ENCODE measurements at places on chromosomes 13 and 19.

GRCh38 chr13:75139291-75139690, 342.7 kb downstream of the TBC1D4 start:
- no peak overlapping the region for H3K4me3 ChIP-seq
- H3K4me1 ChIP-seq = no peaks in the 10 kb centered on the region
- H3K27ac ChIP-seq = no peak overlapping the region

DNA sequence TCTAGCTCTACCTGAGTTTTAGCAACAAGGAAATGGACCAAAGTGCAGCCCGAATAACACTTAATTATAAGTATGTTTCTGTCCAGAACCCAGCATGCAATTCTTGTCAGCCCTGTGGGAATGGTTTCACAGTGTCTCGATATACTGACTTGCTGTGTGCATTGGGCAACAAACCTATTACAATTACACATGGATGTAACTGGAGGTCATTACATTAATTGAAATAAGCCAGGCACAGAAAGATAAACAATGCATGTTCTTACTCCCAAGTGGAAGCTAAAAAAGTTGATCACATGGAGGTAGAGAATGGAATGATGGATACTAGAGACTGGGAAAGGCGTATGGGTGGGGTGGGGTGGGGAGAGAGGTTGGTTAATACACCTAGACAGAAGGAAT, 5.1 kb upstream of the CYP2S1 start:
- H3K27ac ChIP-seq = no peak overlapping the region
- no peaks in the 10 kb centered on the region for H3K36me3 ChIP-seq
- peaks cover 7% of the 10 kb centered on the region for H3K4me1 ChIP-seq
- no peak for DNase-seq

DNA sequence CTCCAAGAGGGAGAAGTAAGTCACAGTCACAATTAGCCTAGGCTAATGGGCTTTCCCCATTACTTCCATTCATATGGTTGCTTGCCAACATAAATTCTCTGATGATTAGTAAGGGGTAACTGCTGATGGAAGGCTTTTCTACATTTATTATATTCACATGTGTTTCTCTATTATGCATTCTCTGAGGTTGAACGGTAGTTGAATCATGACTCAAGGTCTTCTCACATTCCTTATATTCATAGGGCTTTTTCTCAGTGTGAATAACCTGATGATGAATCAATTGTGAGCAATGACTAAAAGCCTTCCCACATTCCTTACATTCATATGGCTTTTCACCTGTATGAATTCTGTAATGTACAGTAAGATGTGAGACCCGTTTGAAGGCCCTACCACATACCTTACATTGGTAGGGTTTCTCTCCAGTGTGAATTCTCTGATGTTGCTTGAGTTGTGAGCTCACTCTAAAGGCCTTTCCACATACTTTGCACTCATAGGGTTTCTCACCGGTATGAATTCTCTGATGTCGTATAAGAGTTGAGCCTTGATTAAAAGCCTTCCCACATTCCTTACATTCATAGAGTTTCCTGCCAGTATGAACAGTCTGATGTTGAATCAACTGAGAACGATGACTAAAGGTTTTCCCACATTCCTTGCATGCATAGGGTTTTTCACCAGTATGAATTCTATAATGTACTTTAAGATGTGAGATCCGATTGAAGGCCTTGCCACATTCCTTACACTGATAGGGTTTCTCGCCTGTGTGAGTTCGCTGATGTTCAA, 9.3 kb downstream of the ZNF582 start:
- H3K27ac ChIP-seq = no peak overlapping the region
- no peaks in the 10 kb centered on the region for H3K4me1 ChIP-seq
- no peak for DNase-seq
- no peak overlapping the region for H3K4me3 ChIP-seq
- H3K36me3 ChIP-seq = peaks cover 13% of the 10 kb centered on the region
- no peaks in the 10 kb centered on the region for H3K27me3 ChIP-seq

DNA sequence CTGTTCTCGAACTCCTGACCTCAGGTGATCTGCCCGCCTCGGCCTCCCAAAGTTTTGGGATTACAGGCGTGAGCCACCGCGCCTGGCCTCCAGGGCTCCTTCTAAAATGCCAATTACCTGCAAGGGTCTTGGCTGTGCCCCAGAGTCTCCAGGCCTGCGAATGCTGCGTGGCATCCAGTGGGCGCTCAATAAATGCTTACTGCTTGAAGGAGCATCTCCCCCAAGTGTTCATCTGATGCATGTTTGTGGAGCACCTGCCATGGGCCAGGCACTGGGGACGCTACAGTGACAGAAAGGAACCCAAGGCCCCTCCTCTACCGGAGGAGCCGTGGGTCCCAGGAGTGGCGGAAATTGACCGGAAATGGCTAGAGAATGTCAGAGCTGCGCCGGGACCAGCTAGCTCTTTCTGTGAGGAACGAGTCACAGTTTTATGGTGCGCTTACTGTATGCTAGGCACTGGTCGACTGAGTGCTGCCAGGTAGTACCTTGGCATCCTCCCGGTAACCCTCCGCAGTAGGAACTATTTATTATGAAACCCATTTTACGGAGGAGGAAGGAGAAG, 14.2 kb downstream of the ANKRD24 start:
- no peak overlapping the region for H3K27ac ChIP-seq
- no peaks in the 10 kb centered on the region for H3K4me1 ChIP-seq
- H3K4me3 ChIP-seq = no peak overlapping the region
- peaks cover 63% of the 10 kb centered on the region for H3K27me3 ChIP-seq
- no peak for DNase-seq

GRCh38 chr13:46166947-46167610, 14.9 kb downstream of the LCP1 start:
- no peak for DNase-seq
- H3K27me3 ChIP-seq = no peaks in the 10 kb centered on the region
- H3K4me3 ChIP-seq = no peak overlapping the region
- peaks cover 71% of the 10 kb centered on the region for H3K4me1 ChIP-seq

DNA sequence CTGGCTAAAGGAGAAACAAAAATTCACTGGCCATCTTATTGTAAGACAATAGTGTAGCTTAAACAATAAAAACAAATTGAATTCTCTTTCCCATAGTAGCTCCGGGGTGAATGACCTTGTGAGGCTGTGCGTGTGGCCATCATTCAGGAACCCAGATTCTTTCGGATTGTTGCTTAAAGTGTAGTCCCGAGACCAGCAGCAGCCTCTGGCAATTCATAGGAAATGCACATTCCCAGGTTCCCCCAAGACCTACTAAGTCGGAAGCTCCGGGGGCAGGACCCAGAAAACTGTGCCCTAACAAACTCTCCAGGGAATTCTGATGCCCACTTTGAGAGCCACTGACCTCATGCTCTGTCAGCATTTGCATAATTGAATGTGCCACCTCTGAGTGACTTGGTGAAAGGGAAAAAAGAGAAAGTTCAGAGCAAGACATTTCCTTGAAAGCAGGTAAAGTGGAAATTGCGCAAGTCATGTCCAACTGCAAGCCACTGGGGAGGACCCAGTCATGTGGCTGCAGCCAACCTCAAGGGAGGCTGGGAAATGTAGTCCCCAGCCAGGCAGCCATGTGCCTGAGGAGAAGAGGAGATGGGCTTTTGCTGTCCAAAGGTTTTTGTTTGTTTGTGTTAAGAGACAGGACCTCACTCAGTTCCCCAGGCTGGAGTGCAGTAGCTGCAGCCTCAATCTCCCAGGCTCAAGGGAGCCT, 50.7 kb upstream of the PNMA8B start:
- DNase-seq = peak; percentile 67
- no peaks in the 10 kb centered on the region for H3K36me3 ChIP-seq
- H3K27ac ChIP-seq = no peak overlapping the region
- peak overlapping the region; percentile 30 for H3K4me3 ChIP-seq
- H3K4me1 ChIP-seq = peaks cover 6% of the 10 kb centered on the region
- no peaks in the 10 kb centered on the region for H3K27me3 ChIP-seq

DNA sequence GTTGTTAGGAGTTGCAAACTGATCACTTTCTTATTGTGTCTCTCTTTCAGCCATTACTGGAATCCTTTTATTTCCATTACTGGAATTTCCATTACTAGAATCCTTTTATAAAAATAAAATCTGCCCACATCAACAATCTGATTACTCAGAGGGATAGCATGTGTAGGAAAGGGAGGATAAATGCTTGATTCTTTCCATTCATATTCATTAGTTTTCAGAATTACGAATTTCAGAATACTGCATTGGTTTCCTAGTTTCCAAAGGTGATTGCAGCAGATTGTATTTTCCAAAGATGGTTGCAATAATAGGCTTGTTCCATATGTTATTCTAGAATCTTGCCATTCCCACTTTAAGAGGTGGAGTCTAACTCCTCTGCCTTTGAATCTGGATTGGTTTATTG, 37.1 kb downstream of the ZNF146 start:
- no peak overlapping the region for H3K27ac ChIP-seq
- H3K4me1 ChIP-seq = no peaks in the 10 kb centered on the region
- no peak overlapping the region for H3K4me3 ChIP-seq
- DNase-seq = no peak

GRCh38 chr19:48685583-48685982, 10.2 kb upstream of the FUT2 start:
- H3K4me1 ChIP-seq = no peaks in the 10 kb centered on the region
- H3K4me3 ChIP-seq = no peak overlapping the region
- no peak overlapping the region for H3K27ac ChIP-seq
- DNase-seq = no peak

GRCh38 chr19:48571378-48572162, 19.6 kb downstream of the SULT2B1 start:
- DNase-seq = peak; percentile 76
- H3K27me3 ChIP-seq = peaks cover 7% of the 10 kb centered on the region
- peak overlapping the region; percentile 41 for H3K27ac ChIP-seq
- H3K36me3 ChIP-seq = no peaks in the 10 kb centered on the region

DNA sequence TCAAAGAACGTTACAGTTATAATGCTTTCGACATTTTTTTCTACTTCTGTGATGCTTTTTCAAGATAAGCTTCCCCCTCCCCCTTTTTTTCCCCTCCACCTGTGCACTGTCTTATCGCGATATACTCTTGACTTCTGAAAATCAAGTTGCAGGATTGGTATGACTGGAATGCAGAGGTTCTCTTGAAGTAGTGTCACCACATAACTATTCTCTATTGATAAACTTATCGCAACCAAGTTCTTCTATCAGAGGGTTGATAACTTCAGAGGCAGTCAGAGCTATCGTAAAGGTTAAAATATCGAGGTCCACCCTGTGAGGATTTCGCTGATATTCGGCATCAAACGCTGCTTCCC, 820 bp downstream of the EID2 start:
- H3K27me3 ChIP-seq = no peaks in the 10 kb centered on the region
- H3K4me1 ChIP-seq = peaks cover 23% of the 10 kb centered on the region
- DNase-seq = no peak
- peak overlapping the region; percentile 79 for H3K4me3 ChIP-seq

DNA sequence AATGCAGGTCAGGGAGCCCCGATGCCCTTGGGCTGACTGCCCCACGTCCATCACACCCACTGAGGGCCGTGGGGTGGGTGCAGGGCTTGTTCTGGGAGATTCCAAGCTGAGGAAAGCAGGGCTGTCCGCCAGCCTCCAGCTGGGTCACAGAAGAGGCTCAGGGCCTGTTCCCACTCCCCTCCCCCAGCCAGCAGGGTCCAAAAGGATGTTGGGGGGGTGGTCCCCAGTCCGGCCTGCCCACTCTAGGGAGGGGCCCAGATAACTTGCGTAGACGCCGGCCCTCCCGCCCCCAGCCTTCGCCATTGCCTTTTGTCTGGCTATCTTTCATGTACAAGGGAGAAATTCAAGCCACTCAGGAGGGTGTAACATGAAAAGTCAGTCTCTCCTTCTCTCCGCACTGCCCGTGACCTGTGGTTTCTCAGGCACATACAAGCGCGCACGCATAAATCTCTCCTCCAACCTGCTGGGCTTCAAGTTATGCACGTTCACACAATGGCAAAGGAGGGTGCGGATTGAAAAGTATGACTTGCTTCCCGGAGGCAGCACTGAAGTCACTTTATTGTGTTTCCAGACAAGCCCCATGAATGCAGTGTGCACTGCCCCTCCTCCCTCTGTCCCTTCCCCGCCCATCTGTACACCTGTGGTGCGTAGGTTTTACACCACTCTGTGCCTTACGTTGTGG, 20.2 kb downstream of the CARM1 start:
- H3K27me3 ChIP-seq = no peaks in the 10 kb centered on the region
- no peak overlapping the region for H3K4me3 ChIP-seq
- H3K36me3 ChIP-seq = no peaks in the 10 kb centered on the region

DNA sequence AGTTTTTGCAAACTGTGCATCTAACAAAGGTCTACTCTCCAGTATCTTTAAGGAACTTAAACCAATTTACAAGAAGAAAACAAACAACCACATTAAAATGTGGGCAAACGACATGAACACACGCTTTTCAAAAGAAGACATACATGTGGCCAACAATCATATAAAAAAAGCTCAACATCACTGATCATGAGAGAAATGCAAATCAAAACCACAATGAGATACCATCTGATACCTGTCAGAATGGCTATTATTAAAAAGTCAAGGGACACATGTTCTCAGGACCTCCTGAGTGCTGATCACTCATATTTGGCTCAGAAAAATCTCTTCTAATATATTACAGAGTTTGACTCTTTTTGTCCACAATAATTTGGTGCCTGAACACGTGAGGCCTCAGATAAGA, 14.2 kb upstream of the LILRB1 start:
- H3K36me3 ChIP-seq = no peaks in the 10 kb centered on the region
- H3K27me3 ChIP-seq = no peaks in the 10 kb centered on the region
- no peaks in the 10 kb centered on the region for H3K4me1 ChIP-seq
- H3K27ac ChIP-seq = no peak overlapping the region
- DNase-seq = no peak

DNA sequence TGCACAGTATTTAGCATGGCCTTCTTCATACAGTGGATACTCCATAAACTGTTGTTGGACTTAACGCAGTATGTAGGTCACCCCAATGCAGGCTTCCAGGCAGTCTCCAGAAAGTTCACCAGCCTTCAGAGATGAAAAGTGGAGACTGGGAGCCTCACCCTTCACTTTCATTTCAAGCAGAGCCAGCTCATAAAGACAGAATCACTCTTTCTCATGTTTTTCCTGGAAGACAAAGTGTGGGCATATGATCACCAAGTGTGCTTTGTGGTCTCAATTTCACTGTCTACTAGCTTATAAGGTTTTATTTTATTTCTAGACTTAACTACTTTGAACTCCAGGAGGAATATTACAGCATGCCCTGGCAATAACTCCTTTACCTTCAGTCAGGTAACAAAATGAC, 26.3 kb upstream of the TNFSF11 start:
- H3K36me3 ChIP-seq = no peaks in the 10 kb centered on the region
- no peaks in the 10 kb centered on the region for H3K4me1 ChIP-seq
- H3K27me3 ChIP-seq = no peaks in the 10 kb centered on the region
- no peak overlapping the region for H3K27ac ChIP-seq
- no peak for DNase-seq
